ENCODE measurements at places on chromosomes 3 and 15.

DNA sequence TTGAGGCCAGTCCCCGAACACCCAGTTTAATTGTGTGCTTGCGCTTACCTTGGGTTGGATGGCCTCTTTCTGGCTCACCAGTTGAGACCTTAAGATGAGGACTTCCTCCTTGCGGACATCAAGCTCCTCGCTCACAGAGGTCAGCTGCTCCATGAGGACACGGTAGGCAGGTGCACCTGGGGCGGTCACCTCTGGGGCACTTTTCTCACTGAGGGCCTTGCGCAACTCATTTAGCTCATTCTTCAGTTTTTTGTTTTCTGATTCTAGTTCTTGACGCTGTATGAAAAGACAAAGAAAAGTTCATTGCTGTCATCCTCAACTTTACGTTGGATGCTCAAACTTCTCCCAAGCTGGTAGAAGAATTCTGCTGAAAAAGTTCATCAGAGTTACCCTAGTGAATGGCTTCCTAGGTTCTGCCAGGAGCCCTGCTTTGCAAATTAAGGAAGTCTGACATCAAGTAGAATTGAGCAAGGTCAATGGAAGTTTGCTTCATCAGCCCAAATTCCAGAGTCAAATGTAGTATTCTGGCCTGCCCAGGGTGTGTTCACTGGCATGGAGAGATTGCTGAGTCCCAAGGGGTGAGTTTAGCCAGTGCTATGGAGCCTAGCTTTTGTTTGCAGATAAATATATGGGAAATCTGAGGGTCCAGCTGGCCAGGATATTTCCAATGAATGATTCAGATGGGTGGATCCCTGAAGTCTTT, 55.8 kb upstream of the MYO5C start:
- no peak for DNase-seq

GRCh38 chr3:193714523-193715137, 121.6 kb downstream of the OPA1 start:
- no peak for DNase-seq

DNA sequence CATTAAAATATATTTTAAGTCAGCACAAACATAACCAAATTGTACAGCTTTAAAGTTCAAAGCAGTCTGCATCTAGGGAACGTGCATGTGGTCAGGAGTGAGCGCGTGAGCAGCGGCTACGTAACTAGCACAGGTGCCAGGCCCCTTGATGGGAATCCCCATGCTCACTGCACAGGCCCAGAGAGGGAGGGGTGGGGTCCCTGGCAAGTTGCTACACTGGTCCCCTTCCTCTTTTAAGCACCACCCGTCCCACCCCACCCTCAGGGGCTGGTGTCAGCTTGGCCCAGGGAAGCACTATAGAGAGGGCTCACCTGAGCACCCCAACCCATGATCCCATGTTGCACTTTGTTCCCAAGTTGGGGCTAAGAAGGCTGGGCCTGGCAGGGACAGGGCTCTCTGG, 835 bp upstream of the GMPPB start:
- DNase-seq = peak; percentile 27

GRCh38 chr3:127011270-127011992, 28.5 kb downstream of the PLXNA1 start:
- no peak for DNase-seq

- DNase-seq = no peak
These were observed 3.9 kb downstream of the TMED3 start for GRCh38 chr15:79314811-79315210.

GRCh38 chr3:153768561-153769469, 352.4 kb upstream of the ARHGEF26 start:
- DNase-seq = peak; percentile 80
